Activated naive CD8-positive, alpha-beta T cell treated with anti-CD3 and anti-CD28 coated beads, Interleukin-2, amount 10 ng/mL, durations not matched to agents 7 days and 5 days (primary cell): ENCODE measurements at places on chromosomes 1 and 21.

- no peaks in the 10 kb centered on the region for H3K27me3 ChIP-seq
- H3K36me3 ChIP-seq: peaks cover 29% of the 10 kb centered on the region
- H3K27ac ChIP-seq: peak overlapping the region; percentile 98
- DNase-seq: peak; percentile 78
Observed at GRCh38 chr1:159923203-159924024, 1.9 kb downstream of the TAGLN2 start.

- peaks cover 47% of the 10 kb centered on the region for H3K36me3 ChIP-seq
- H3K27ac ChIP-seq: no peak overlapping the region
- no peak overlapping the region for H3K4me3 ChIP-seq
- H3K27me3 ChIP-seq: no peaks in the 10 kb centered on the region
- H3K4me1 ChIP-seq: peaks cover 4% of the 10 kb centered on the region
Observed at GRCh38 chr1:247435759-247436147, 19.8 kb downstream of the NLRP3 start.

DNA sequence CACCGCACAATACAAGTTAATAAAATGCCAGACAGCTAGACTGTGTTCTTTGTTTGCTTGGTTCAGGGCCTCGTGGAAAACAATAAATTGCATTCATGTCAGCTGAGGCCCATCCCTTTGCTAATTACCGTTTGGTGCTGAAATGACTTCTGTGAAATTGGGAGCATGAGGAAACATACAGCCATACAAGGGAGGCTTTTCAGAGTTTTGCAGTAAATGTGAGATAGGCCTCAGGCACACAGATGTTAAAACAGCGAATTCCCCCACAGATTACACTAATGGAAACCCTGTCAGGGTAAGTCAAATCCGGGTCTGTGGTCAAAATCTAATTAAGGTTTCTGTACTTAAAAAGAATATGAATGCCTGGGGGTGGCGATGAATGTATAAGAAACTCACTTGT, 173.5 kb upstream of the LMO4 start:
- peaks cover 22% of the 10 kb centered on the region for H3K27me3 ChIP-seq
- H3K27ac ChIP-seq: no peak overlapping the region
- H3K4me1 ChIP-seq: peaks cover 15% of the 10 kb centered on the region
- H3K4me3 ChIP-seq: no peak overlapping the region
- no peaks in the 10 kb centered on the region for H3K36me3 ChIP-seq

DNA sequence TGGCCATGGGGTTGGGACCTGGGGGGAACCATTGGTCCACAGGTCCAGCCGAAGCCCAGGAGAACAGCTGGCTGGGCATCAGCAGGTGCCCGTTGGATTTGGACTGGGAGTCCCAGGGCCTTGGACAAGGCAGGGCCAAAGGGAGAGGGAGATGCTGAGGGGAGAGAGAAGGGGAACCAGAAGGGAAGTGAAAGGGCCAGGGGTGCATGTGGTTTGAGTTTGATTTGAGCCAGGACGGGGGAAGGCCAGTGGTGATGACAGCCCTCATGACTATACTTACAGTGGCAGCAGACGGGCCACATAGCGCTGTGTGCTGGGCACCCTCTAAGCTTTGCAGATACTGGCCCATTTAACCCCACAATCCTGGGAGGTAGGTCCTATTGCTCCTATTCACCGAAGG, 18.8 kb downstream of the AGRN start:
- peaks cover 15% of the 10 kb centered on the region for H3K4me1 ChIP-seq
- H3K36me3 ChIP-seq: peaks cover 4% of the 10 kb centered on the region
- peak overlapping the region; percentile 89 for H3K4me3 ChIP-seq
- no peak for DNase-seq

GRCh38 chr1:23402286-23403037, 22.1 kb downstream of the TCEA3 start:
- H3K36me3 ChIP-seq: peaks cover 4% of the 10 kb centered on the region
- H3K4me1 ChIP-seq: peaks cover 5% of the 10 kb centered on the region

GRCh38 chr1:242567596-242567995, 43.1 kb upstream of the PLD5 start:
- H3K27ac ChIP-seq: no peak overlapping the region
- H3K36me3 ChIP-seq: no peaks in the 10 kb centered on the region
- DNase-seq: no peak
- H3K27me3 ChIP-seq: no peaks in the 10 kb centered on the region
- H3K4me1 ChIP-seq: no peaks in the 10 kb centered on the region

DNA sequence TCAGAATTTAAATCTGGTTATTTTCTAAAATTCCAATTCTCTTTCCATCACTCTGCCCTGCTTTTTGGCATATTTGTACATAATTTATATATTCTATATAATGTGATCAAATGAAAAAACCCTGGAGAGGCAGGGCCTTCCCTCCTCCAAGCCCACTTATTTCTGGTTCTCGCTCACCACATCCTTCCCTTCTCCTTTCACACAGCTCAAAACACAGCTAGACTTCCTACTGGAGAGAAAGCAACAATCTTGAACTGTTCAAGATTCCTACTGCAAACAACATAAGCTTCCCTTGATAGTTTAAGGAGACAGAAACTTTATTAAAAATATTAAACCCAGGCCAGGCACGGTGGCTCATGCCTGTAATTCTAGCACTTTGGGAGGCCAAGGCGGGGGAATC, 7.6 kb upstream of the AIM2 start:
- peaks cover 7% of the 10 kb centered on the region for H3K4me1 ChIP-seq
- no peak overlapping the region for H3K27ac ChIP-seq

DNA sequence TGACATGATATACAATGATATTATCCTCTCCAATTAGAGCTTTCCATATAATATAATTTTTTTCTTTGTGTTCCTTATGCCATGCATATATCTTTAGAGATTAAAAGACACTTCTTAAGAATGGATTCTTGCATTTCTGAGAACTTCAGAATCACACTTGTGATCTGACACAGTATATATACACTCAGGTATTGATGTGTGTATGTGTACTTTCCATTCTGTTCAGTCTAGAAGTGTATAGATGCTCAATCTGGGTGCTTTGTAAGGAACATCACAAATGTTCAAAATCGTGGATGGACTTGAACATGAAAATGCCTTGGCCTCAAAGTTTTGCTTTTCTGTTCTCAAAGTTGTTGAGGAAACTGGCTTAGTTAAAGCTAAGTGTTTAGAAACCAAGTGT, 102.7 kb downstream of the FGGY start:
- peaks cover 2% of the 10 kb centered on the region for H3K36me3 ChIP-seq
- H3K27me3 ChIP-seq: no peaks in the 10 kb centered on the region
- no peak overlapping the region for H3K27ac ChIP-seq
- peaks cover 21% of the 10 kb centered on the region for H3K4me1 ChIP-seq
- H3K4me3 ChIP-seq: no peak overlapping the region

DNA sequence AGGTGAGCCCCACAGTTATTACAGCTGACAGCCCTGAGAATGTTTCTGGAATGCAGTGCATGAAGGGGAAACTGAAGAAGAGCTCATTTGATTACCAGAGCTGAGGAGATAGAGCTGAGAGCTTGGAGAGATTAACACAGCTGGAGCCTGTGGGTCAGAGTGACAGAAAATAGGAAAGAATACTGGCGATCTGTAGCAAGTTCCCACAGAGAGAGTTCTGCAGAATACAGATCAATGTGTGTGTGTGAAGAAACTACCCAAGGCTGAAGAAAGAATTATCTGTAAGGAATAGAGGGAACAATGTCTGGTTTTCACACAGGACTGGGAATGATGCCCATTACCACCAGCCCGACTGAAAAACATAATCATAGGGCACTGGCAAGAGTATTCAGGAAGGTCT, 103.6 kb upstream of the SNX7 start:
- no peak for DNase-seq
- no peak overlapping the region for H3K27ac ChIP-seq
- H3K4me3 ChIP-seq: no peak overlapping the region
- H3K36me3 ChIP-seq: no peaks in the 10 kb centered on the region
- no peaks in the 10 kb centered on the region for H3K4me1 ChIP-seq

- H3K4me3 ChIP-seq: no peak overlapping the region
- H3K36me3 ChIP-seq: no peaks in the 10 kb centered on the region
- H3K27ac ChIP-seq: no peak overlapping the region
- peaks cover 16% of the 10 kb centered on the region for H3K27me3 ChIP-seq
Observed at GRCh38 chr1:208215393-208215792, 28.8 kb downstream of the PLXNA2 start.

DNA sequence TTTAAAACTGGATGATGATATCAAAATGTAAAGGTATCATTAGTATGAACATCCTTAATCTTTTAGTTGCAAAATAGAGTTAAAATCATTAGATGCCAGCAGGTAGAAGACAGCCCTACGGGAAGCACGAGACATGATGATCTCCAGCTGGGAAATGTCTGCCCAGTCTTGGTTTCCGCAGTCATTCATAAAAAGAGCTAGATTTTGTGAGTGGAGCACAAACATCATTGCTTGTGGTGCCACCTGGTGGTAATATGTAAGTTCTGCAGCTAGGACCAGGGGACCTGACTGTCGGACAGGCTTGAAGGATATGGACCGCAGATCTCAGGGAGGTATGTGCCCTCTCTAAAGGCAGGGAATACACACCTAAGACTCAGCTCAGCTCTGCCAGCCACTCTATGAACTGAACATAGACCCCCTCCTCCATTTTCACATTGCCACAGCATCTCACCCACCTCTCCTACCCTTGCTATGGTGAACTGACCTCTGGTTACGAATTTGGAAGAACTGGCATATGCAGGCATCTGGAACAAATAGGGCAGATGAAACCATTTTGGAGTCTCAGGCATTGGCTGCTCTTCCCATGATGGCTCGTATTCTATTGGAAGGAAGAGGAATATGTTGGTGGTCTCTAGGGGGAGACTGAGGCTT, 9.2 kb downstream of the FCMR start:
- H3K4me3 ChIP-seq: no peak overlapping the region
- no peak for DNase-seq
- H3K27ac ChIP-seq: no peak overlapping the region
- H3K4me1 ChIP-seq: peaks cover 57% of the 10 kb centered on the region
- H3K36me3 ChIP-seq: peaks cover 48% of the 10 kb centered on the region
- H3K27me3 ChIP-seq: no peaks in the 10 kb centered on the region

DNA sequence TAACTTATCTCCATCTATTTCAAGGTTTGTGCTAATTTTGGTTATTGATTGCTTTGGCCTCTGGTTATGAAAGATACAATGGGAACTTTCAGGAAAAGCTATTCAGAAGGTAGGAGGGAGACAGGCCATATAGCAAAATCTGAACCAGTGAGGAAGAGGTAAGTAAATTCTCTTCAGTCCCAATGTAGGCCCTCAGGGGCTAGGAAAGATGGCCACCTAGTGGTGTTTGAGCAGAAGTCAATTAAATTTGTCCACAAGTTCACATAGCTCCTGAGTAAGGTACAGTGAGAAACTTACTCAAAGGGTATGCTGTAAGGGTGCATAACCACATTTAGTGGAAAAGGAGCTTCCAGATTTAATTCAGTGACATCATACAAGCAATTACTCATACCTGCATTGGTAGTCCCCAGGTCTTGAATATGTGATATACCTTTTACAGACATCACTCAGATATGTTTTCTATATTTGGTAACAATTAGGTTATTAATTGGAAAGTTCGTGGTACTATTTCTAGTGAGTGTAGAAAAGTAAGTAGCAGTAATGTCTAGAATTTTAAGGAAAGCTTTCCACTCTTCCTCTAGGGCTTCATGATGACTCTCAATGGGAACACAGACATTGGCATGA, 21.4 kb upstream of the FMO1 start:
- no peaks in the 10 kb centered on the region for H3K4me1 ChIP-seq
- H3K36me3 ChIP-seq: no peaks in the 10 kb centered on the region
- no peak for DNase-seq
- H3K27ac ChIP-seq: no peak overlapping the region
- peaks cover 14% of the 10 kb centered on the region for H3K27me3 ChIP-seq

- H3K27me3 ChIP-seq: peaks cover 2% of the 10 kb centered on the region
- H3K36me3 ChIP-seq: no peaks in the 10 kb centered on the region
- DNase-seq: no peak
Observed at GRCh38 chr21:15162921-15163320, 98.1 kb upstream of the NRIP1 start.

GRCh38 chr1:63651161-63651701, 58.0 kb downstream of the PGM1 start:
- H3K27ac ChIP-seq: peak overlapping the region; percentile 94
- peak; percentile 34 for DNase-seq
- H3K4me3 ChIP-seq: peak overlapping the region; percentile 63
- no peaks in the 10 kb centered on the region for H3K27me3 ChIP-seq
- peaks cover 28% of the 10 kb centered on the region for H3K4me1 ChIP-seq

GRCh38 chr1:231983588-231984193, 357.1 kb downstream of the DISC1 start:
- H3K36me3 ChIP-seq: peaks cover 3% of the 10 kb centered on the region
- no peaks in the 10 kb centered on the region for H3K27me3 ChIP-seq
- H3K27ac ChIP-seq: no peak overlapping the region
- DNase-seq: no peak
- H3K4me3 ChIP-seq: no peak overlapping the region

DNA sequence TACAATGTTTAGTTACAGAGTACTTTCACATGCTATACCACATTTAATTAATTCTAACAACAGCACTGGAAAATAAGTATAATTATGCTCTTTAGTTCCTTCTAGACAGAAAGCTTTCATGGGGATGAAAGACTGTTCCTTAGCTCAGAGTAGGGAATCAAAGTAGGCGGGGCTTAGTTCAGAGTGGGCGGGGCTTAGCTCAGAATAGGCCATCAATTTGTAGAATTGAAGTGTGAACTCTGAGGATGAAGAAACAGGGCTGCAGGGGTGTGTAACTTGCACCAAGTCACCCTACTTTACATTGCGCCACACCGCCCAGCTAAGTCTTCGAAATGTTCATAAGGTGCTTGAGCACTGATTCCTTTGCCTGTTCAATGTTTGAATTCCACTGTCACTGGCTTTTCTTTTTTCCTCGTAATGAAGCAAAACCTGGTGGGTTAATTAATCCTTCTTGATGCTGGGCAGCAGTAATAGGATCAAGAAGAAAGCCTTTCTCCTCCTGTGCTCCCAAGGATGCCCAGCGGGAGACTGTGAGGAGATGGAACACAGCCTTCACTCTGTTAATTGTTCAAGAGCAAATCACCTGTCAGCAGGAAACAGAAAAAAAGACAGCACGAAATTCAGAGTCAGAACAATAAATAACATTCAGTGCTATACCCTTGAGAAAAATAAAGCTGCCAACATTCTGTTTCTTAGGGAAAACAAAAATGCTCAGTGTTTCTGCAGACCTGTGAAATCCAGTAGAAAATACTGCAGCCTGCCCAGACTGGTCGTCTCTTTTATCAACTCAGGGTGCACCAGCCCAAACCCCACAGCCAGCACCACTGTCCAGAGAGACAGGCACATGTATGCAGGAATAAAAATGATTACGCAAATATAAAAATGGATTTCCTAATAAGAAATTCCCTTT, 66.5 kb upstream of the CAMK1G start:
- no peak for DNase-seq
- H3K36me3 ChIP-seq: no peaks in the 10 kb centered on the region
- peaks cover 7% of the 10 kb centered on the region for H3K27me3 ChIP-seq
- no peaks in the 10 kb centered on the region for H3K4me1 ChIP-seq
